ENCODE measurements at places on chromosomes 16 and 17.

- no peak for DNase-seq
These were observed 91.8 kb upstream of the CLEC18A start for GRCh38 chr16:69859105-69859989.

DNA sequence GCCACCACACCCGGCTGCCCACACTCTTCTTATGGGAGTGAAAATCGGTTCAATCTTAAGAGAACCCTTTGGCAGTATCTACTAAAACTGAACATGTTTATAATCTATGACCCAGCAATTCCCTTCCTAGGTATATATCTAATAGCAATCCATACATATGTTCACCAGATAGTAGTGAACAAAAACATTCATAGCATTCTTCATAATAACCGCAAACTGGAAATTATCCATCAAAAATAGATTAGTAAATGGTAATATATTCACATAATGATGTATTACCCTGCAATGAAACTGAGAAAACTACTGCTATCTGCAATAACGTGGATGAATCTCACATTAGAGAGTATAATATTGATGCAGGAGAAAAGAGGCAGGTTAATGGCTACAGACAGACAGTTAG, 23.1 kb downstream of the COPRS start:
- DNase-seq: no peak

DNA sequence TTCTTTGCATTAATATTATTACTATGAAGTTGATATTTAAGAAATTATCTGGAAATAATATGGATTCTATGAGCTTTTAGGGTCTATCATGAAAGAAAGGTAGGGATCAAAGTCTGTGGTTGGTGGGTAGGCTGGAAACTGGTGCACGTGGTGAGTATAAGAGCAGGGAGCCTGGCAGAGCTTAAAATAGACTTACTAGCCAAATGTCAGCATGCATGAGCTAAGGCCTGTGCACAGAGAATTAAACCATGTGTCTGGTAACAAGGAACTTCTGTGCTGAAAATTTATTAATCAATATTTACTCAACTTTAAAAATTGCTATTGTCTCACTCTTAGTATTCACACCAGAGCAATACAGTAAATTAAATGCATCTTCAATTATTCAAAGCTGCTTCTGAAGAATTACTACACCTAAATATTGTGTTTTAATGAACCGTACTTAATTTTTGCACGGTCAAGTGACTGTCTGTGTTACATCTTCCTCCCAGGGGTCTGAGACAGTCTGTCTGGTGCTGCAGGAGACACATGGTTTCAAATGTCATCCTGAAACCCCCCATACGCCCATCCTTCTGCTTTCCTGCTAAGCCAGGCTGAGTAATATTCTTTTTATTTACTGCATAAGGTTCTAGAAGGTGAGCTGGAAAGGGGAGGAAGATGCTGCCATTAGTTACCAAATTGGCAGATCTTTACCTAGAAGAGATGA, 161.0 kb upstream of the NLRP1 start:
- DNase-seq: no peak

DNA sequence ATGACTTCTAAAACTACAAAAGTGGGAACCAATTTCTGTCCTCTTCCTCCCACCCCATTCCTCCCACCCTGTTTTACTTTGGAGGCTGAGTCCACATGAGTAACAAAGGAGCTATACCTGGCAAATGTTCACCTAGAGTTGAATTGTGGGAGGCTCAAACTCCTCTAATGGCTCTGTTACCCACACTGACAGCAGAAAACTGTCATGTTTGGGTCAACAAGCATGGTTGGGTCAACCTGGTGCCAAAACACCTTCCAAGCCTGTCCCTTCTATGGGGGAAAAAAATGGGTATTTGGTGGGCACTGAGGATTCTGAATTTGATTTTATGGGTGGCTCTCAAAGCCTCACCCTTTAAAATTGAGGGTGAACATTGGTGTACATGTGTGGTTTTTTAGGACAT, 12.0 kb upstream of the HOXB13 start:
- DNase-seq: no peak

DNA sequence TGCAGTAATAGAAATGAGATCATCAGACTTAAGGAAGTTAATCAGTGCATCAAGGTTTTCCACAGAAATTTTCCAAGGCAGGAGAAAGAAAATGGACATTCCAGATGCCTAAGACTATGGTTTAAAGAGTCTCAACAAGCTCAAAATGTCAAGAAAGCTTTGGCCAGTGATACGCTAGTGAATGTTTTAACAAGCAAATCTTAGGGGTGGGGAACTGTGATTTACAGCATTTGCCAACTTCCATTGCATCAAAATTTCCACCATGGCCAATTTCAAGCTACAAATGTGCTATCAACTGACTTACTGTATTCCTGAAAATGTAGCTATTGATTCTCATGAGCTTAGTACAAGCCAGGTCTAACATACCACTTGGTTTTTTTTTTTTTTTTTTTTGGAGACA, 82.4 kb upstream of the CLEC3A start:
- no peak for DNase-seq

DNA sequence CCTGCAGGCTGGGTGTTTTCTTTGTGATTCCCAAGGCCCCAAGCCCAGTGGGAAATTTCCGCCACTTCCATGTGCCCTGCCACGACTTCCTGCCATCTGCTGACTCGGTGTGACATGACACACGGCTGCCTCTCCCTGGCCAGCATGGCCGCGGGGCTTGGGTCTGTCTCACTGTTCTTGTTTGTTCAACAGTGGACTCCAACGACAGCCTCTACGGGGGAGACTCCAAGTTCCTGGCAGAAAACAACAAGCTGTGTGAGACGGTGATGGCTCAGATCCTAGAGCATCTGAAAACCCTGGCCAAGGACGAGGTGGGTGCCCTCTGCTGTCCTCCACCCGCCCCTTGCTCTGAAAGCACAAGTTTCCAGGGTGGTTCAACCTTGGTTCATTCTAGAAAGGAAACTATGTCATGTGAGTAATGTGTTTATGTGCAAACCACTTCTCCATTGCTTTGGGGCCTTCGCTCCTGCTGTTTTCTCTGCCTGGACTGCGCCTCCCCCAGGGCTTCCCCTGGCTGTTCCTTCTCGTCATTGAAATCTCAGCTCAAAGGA, 26.8 kb downstream of the KNOP1 start:
- no peak for DNase-seq

- DNase-seq: no peak
These were observed 25.2 kb downstream of the PLD6 start for GRCh38 chr17:17180741-17181525.

DNA sequence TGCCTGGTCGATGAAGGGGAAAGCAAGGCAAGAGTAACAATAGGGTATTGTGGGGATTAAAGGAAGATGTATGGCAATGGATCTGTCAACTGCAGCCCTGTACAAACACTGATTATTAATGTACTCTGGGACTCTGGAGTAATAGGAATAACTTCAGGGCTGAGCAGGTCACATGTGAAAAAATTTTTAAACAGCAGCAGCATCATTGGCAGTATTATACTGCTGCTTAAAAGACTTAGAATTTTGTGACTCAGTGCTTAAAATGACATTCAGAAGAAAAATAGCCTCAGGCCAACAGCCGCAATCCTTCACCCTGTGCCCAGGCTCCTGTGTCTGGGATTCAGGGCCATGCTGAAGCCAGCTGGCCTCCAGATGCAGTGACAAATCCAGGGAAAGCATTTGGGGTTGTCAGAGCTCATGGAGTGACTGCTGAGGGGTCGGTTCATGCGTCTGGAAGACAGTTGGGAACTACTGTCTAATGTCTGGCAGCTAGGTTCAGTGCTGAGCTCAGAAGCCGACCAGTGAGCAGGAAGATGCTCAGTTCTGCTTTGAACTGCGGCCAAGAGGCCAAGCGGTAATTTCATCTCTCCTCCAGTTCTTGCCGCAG, 22.2 kb downstream of the TEX2 start:
- no peak for DNase-seq

- no peak for DNase-seq
These were observed 17.7 kb downstream of the NT5M start for GRCh38 chr17:17320911-17321220.

DNA sequence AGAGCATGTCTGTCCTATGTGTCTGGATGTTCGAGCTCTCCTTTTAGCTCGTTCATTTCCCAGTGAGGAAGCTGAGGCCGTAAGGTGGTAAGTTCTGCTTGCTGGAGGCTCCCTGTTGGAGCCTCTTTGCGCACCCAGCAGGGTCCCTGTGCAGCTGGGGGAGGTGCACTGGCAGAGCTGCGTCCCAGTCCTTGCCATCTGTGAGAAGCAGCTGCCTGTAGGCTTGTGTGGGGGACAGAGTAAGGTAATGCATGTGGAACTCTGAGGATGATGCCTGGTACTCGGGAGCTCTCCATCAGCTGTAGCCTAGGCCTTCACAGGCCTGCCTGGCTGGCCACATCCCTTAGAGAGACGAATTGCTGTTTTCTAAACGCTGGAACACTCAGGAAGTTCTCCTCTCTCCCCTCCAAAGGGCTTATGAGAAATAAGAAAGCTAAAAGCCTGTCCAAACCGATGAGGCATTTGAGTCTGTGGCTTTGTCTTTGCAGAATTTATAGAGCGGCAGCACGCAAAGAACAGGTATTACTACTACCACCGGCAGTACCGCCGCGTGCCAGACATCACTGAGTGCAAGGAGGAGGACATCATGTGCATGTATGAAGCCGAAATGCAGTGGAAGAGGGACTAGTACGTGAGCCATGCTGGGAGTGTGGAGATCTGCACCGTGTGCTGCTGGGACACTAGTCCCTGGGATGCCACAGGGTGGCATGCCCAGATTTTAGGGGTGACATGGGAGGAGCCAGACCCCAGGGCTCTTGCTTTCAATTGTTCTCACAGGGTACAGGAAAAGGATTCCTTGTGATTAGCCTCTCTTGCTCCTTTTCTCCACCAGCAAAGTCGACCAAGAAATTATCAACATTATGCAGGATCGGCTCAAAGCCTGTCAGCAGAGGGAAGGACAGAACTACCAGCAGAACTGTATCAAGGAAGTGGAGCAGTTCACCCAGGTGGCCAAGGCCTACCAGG, 1.6 kb downstream of the NDUFB10 start:
- no peak for DNase-seq

- no peak for DNase-seq
These were observed 134.4 kb downstream of the SKAP1 start for GRCh38 chr17:48295362-48296288.

- no peak for DNase-seq
These were observed 641.3 kb downstream of the KCNJ2 start for GRCh38 chr17:70810609-70811008.

DNA sequence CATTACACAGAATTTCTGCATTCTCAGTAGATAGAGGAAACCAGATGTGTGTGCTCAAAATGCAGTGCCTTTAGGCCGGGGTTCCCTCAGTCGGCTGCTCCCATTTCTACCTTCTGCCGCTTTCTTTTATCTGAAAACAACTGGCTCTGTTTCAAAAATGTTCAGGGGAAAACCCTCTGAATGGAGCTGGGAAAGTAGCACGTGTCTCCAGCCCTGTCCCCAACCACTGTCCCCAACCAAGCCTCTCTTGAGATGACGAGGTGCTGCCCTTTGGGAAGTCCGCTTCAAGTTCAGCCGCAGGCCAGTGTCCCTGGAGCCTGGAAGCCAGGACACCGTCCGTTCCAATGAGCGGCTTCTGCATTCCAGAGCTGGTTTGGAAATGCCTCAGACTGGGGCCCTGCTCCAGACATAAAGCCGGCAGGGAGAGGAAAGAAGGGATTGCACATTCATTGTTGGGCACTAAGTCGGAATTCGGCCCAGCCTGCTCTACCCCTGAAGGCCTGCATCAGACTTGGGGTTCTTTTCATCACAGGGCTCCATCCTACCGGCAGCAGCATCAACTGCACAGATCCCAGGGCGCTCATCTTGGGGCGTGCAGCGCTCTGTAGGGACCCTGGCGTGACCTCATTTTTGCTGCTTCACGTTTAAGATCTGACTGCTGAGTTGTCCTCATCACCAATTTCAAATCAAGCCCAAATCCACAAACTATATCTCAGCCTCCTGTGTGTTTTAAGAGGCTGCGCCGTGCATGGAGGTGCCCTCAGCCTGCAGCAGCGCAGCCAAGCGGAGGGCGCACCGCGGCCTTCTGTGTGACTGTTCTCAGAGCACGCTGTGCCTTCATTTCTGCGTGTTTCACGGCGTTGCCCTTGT, 111.3 kb downstream of the BANP start:
- DNase-seq: no peak

DNA sequence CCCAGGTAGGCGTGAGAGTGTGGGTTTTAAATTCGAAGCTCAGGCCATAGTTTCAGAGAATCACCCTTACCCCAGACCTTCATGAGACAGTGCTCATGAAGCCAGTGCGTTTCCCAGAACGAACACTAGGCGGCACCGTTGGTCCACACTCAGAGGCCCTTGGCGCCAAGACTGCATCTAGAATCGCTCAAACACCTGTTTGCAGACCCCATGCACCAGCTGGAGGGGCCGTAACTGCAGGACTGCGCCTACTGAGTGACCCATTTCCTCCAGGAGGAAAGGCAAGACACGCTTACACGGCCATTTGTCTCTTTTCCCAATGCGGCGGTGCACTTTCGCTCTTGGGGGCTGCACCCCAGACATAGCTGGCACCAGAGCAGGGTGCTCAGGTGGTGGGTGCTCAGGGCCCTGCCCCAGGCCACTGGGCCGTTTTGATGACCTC, 34.0 kb downstream of the ADGRG5 start:
- peak; percentile 76 for DNase-seq

DNA sequence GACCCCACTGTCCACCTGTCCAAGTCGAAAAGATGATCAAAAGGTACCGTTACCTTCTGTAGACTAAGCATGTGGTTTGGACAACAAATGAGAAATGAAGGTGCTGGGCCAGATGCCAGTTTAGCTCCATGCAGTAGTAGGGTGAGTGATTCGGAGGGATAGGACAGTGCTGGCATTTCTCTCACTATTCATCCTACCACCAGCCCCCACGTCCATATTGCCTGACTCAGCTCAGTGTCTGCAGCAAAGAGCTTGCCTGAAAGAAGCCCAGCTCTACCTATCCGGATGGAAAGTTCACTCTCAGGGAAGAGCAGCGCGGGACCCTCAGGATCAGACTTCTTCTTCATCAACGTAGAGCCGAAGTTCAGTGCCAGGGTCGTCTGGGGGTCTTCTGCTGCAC, 145.0 kb downstream of the SLC39A11 start:
- DNase-seq: no peak

GRCh38 chr17:55582897-55583296, 71.6 kb upstream of the SMIM36 start:
- DNase-seq: no peak

DNA sequence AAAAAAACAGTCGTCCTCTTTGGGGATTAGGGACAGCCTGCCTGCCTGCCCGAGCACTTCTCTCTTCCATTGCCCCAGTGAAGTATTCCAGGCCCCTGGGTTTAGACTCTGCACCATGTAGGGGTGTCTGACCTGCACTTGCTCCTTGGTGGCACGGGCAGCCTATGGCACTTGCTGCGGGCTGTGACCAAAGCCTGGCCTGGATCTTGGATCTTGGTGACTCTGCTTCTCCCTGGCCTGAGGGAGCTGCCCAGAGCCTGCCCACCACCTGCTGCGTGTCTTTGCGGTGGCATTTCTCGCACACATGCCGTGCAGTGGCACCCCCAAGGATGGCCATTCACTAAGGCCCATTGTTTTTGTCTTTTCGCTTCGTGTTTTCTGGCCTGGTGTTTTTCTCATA, 6.1 kb upstream of the STH start:
- no peak for DNase-seq

DNA sequence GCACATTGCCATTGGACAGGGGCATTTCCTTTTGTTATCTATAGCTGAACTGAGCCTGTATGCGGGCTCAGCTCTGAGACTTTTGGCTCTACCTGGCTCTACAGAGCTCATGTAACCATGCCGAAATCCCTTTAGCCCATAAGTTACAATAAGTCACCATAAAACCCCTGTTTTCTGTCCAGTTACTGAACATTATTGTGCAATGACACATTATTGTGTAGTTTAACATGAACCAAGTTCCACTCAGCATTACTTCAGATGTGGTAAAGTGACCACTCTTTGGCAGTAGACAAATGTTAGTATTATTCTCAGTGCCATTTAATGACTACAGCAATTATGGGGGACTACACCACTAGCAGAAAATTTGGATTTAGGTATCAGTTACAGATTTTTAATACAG, 65.4 kb upstream of the RASL10B start:
- no peak for DNase-seq

All from T-helper 1 cell (primary cell).